Small intestine (tissue), 16 donors: ENCODE measurements at places on chromosomes 7 and 10.
A peak's percentile ranks its signal among the peaks of the same experiment; 100 is the strongest.

GRCh38 chr10:102714621-102715455, at the start of gene SFXN2:
SFXN2 (plus strand) TSS chr10:102714636; CDS start chr10:102726637, 12,001 bp downstream.
- no peak for DNase-seq

- DNase-seq: no peak
These were observed 576.5 kb downstream of the PTPRN2 start for GRCh38 chr7:158010961-158011693.

- no peak for DNase-seq
These were observed at the start of gene CCL24 for GRCh38 chr7:75813781-75814236. CCL24 (minus strand) TSS chr7:75813806; CDS start chr7:75813715, 91 bp downstream.

GRCh38 chr7:69411018-69411417, 187.3 kb upstream of the AUTS2 start:
- no peak for DNase-seq

- DNase-seq: peak; percentile 85
These were observed 2.3 kb downstream of the AQP1 start for GRCh38 chr7:30913821-30914515.

DNA sequence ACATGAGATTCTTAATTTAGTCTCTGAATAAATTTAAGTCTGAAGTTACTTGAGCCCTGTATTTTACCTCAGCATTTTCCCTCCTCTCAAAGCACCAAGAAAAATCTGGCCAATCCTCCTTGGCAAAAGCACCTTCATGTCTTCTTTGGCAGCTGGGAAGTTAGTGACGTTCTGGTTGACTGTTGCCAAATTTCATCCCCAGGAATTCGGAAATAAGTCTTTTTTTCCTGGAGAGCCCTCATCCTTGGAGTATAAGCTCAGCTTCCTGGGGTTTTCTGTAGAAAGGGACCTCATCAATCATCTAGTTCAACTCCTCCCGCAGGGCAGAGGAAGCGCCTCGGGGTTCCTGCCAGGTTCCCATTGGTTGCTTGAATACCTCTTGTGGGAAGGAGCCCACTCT, 377.6 kb downstream of the PHTF2 start:
- DNase-seq: no peak

DNA sequence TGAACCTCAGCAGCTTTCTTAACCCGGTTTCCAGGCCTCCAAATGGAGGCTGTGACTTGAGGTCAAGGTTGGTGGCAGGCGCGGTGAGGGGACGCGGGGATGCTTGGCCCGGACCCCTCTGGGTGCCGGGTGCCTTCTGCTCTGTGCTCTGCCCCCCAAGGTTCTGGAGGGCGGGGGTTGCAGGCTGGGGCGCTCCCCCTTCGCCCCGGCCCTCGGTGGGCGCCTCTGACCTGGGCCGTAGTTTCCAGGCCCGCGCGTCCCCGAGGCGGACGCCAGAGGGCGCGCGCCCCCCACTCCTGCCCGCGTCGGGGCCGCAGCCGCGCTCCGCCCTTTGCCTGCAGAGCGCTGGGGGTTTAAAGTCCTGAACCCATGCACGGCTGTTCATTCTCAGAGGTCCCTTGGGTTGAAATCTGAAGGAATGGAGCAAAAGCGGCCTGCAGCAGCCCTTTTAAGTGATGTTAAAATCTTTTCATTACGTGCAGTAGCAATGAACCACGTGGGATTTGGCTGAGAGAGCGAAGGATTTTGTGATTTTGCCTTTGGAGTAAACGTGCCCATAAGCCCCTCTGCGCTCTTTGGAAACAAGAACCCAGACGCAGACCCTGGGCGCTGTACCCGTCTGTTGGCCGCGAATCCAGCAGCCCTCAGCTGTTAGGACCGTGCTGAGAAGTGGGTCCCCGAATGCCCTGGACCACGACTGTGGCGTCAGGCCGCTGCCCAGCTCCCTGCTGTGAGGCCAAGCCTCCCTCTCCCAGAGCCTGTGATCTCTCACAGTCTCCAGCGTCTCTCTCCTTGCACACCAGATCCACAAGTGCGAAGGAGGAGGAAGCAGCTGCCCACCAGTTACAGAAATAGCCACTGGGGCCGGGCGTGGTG, 135.0 kb downstream of the ACTR3B start:
- DNase-seq: peak; percentile 11

- no peak for DNase-seq
These were observed 54.5 kb downstream of the GRB10 start for GRCh38 chr7:50728184-50728583.

GRCh38 chr7:102140952-102141370, 145.7 kb upstream of the SH2B2 start:
- DNase-seq: no peak

DNA sequence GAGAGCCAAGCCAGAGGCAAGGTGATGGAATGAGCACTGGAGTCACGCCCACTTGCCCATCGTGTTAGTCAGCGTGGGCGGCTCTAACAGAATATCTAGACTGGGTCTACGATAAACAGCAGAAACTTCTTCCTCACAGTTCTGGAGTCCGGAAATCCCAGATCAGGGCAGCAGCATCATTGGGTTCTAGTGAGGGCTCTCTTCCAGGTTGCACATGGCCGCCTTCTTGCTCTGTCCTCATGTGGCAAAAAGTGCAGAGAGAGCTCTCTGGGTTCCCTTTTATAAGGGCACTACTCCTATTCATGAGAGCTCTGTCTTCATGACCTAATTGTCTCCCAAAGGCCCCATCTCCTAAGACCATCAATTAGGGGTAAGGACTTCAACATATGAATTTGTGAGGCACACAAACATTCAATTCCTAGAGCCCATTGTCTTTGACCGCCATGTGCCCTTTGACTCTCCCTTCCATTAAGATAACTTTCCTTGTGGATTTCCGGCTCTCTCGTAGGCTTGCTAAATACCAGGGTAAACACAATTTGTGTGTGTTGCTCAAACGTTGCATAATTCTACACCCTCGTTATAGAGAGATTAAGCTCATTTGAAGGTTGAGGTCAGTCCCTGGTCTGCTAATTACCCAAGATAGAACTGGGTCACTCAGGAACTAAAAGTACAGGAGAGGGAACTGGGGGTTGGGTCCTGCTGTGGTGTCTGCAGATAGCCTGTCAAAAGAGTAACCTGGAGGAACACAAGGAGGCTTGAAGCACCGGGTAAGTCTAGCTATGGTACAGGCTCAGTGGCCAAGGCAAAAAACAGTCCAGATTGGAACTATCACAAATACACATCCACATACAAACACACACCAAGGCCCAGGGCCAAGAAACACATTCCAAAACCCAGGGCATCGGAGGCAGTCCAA, 28.7 kb upstream of the USP6NL start:
- DNase-seq: no peak

- no peak for DNase-seq
These were observed 19.5 kb upstream of the CARD11 start for GRCh38 chr7:3063016-3063753.

- DNase-seq: peak; percentile 54
These were observed 147.6 kb downstream of the DIP2C start for GRCh38 chr10:541750-542371.

DNA sequence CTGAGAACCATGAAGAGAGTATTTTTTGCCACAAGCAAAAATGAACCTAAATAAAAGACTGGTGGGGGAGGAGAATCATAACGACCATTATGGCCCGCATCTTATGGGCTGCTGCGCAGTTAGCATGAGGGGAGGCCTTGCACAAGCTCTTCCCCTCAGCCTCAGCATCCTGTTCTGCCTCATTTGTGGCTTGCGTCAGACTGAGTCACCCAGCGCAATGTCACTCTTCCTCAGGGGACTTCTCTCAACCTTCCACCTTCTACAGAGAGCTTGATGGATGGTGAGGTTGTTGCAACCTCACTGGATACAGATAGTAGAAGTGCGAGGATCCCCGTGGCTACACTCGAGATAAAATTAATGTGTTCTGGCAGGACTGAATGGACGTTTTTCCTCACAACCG, 16.8 kb upstream of the GPR15LG start:
- no peak for DNase-seq

DNA sequence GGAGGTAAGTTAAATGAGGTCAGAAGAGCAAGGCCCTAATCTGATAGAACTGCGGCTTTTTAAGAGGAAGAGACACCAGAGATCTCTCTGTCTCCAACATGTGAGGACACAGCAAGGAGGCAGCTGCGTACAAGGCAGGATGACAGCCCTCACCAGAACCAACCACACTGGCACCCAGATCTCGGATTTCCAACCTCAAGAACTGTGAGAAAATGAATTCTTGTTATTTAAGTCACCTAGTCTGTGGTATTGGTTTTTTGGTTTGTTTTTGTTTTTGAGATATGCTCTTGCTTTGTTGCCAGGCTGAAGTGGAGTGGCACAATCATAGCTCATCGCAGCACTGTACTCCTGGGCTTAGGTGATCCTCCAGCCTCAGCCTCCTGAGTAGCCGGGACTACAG, 127.2 kb downstream of the DLG5 start:
- DNase-seq: no peak

DNA sequence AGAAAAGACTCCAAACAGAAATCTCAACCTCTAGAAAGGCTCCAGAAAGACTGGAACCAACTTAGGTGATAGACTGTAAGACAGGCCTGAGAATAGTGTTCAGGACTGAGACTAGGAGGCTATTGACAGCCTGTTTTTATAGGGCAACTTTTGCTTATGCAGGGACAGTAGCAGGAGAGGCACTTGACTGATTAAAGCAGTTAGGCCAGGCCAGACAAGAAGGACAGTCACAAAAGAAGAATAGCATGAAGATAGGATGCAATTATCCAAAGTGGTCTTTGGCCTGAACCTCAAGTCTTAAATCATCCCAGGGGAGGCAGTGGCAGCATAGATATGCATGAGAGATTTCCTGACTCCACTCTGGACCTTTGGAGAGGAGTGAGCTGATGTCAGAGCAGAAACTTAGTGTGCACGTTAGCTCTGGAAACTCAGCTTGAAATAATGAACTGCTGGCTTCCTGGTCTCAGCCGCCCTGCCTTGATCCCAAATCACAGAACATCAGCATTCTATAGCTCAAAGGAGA, 290.6 kb downstream of the SORCS3 start:
- DNase-seq: no peak

- DNase-seq: no peak
These were observed 81.0 kb downstream of the KIAA1549 start for GRCh38 chr7:138900035-138900828.

DNA sequence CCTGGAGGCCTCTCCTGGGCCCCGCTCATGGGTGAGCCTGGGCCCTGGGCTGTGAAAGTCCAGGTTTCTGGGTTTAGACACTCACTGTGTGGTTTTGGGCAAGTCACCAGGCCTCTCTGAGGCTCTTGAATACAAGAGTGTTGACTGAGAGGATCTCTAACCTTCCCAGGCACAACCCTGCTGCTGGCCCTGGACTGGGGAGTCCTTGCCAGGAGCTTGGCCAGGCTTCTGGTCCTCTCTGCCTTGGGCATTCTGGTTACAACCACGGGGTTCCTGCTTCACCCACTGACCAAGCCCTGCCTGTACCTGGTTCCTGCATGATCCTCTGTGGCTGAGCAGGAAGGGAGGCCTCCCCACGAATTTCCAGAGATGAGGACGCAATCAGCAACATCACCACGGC, 63.6 kb upstream of the COL13A1 start:
- no peak for DNase-seq

DNA sequence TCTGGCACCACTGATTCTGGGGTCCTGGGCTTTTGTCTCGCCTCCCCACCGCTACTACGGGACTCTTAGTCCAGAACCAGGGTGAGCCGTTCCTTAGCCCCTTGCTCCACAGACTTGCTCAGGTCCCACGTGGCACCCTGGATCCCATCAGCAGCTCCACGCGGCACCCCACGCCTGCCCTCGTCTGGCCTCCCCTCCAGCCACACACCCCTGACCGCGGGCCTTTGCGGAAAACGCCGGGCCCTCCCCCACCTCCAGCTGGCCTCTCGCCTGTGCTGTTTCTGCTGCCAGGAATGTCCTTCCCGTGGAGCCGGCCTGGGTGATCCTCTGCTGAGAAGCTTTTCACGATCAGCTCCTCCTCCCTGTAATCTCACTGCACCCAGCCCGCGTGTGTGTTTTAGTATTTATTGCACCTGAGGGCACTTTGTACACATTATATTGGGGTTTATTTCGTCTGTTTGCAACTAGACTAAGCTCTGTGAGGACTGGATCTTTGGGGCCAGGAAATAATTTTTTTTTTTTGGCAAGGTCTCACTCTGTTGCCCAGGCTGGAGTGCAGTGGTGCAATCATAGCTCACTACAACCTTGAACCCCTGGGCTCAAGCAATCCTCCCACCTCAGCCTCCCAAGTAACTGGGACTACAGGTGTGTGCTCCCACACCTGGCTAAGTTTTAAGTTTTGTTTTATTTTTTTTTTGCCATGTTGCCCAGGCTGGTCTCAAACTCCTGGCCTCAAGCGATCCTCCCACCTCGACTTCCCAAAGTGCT, 10.5 kb upstream of the TTYH3 start:
- DNase-seq: peak; percentile 91

- no peak for DNase-seq
These were observed 90.0 kb downstream of the MYOF start for GRCh38 chr10:93392121-93392520.

DNA sequence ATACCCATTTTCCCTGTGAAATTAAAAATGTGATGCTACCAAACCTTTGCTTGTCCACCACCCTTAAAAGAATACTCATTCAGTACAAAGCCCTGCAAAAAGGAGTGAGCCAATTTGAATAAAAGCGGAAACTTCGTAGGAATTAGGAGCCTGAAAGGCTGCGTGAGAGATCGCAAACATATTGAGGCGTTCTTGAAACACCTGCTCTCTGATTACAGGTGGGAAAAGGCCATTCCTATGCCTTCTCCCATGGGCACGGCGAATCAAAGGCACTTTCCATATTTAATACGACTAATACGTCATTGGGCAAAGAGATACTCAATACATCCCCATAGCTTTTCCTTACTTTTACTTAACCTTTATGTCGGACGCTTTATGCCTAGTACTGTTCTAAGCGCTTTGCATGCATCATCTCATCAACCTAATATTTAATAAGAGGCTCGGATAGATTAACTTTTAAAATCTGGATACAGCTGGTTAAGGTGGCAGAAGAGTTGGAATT, 30.9 kb upstream of the KMT2E start:
- DNase-seq: peak; percentile 67

GRCh38 chr10:130254662-130255061, 118.5 kb downstream of the GLRX3 start:
- DNase-seq: no peak

- no peak for DNase-seq
These were observed 1291.2 kb downstream of the XPNPEP1 start for GRCh38 chr10:108632144-108632543.

GRCh38 chr10:31128536-31128935, 96.9 kb upstream of the ZNF438 start:
- DNase-seq: no peak

GRCh38 chr7:91299952-91300775, 35.9 kb downstream of the FZD1 start:
- DNase-seq: no peak

GRCh38 chr10:118763202-118763988, 8.6 kb upstream of the CACUL1 start:
- no peak for DNase-seq

- no peak for DNase-seq
These were observed 16.2 kb downstream of the LDB3 start for GRCh38 chr10:86684331-86685097.

- no peak for DNase-seq
These were observed 291.3 kb upstream of the PHYHIPL start for GRCh38 chr10:58885146-58885545.
